Panc1 (cell line): ENCODE measurements at places on chromosomes 7 and 10. TPM values are rescaled to one million over a fixed set of nuclear protein-coding genes. Genes with fewer than 3 reads are reported as not detected.

The SPDYE11 gene
- total RNA-seq, result not detected

The GPNMB gene
- total RNA-seq, result 2.1 TPM

The TMEM229A gene
- total RNA-seq, result not detected

DNA sequence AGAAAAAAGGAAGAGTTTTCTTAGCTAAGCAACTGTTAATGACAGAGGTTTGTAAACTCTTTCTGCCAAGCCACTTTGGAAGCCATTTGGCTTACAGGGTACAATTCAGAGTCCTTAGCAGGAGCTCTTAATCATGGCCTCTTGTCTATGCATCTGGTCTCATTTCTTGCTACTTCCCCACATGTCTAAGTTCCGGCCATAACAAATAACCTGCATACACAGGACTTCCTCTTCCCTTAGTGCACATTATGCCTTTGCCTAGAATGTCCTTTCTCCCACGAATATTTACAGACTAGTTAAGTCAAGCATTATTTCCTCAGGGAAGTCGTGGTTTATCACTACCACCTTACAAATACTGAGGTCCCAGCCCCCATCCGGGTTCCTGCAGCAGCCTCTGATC lies 8.6 kb upstream of the UPF2 start:
- no peak for DNase-seq
- H3K36me3 ChIP-seq, result no peaks in the 10 kb centered on the region
- H3K27me3 ChIP-seq, result no peaks in the 10 kb centered on the region
- peaks cover 3% of the 10 kb centered on the region; the same call in 1 of the 2 replicates for H3K4me1 ChIP-seq
- H3K4me3 ChIP-seq, result no peak overlapping the region
- H3K27ac ChIP-seq, result no peak overlapping the region

DNA sequence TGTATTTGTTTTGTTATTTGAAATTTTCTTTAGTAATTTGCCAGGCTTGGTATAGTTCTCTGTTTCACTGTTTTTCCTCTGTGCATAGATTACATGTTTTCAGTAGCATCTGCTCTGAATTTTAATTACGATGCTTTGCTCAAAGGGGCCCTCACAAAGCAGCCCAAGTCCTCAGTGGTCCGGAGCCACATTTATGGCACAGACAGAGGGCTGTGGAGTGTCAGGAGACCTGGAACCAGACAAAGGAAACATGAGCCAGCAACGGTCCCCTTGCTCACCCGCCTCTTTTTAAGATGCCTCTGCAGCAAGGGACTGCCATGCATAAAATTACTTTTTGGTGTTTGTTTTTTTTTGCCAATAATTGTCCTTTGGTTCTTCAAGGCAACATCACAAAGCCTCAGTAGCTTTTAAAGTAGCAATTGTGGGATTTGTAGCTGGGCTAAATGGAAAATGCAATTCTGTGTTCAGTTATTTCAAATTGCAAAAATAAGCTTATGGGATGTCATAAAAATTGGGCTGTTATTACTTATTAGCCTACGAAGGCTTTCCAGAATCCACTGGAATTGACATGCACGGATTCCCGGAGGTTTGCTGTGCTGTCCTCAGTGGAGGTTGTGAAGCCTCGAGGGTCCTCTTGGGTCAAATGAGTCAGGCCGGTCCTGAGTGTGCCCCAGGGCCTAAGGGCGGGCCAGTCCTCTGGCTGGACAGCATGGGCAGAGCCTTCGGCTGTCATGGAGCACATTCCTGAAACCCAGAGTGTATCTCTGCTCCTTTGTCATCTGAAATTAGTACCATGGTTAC lies 422.8 kb downstream of the GLRX3 start:
- H3K27ac ChIP-seq, result no peak overlapping the region
- no peaks in the 10 kb centered on the region for H3K36me3 ChIP-seq
- H3K4me3 ChIP-seq, result no peak overlapping the region
- H3K4me1 ChIP-seq, result no peaks in the 10 kb centered on the region

DNA sequence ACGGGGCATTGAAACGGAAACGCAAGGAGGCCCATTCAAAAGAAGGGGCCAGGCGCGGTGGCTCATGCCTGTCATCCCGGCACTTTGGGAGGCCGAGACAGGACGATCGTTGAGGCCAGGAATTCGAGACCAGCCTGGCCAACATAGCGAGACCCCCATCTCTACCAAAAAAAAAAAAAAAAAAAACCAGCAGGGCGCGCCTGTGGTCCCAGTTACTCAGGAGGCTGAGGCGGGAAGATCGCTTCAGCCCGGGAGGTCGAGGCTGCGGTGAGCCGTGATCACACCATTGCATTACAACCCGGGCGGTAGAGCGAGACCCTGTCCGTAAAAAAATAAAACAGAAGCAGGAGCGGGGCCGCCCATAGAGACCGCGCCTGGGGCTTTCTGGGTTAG lies 396 bp downstream of the PSMG3 start:
- H3K27ac ChIP-seq, result peak overlapping the region; percentile 90
- H3K27me3 ChIP-seq, result no peaks in the 10 kb centered on the region
- no peak for DNase-seq
- no peaks in the 10 kb centered on the region for H3K36me3 ChIP-seq

- no peaks in the 10 kb centered on the region for H3K4me1 ChIP-seq
- no peak overlapping the region for H3K4me3 ChIP-seq
- no peak for DNase-seq
- no peak overlapping the region for H3K27ac ChIP-seq
- no peaks in the 10 kb centered on the region for H3K36me3 ChIP-seq
These were observed 73.0 kb downstream of the TPK1 start for GRCh38 chr7:144762853-144763252.

- H3K4me1 ChIP-seq, result peaks cover under 1% of the 10 kb centered on the region
- no peak for DNase-seq
- H3K27ac ChIP-seq, result no peak overlapping the region
- no peak overlapping the region for H3K4me3 ChIP-seq
- H3K27me3 ChIP-seq, result no peaks in the 10 kb centered on the region
These were observed 76.0 kb downstream of the ATXN7L1 start for GRCh38 chr7:105800442-105800841.

DNA sequence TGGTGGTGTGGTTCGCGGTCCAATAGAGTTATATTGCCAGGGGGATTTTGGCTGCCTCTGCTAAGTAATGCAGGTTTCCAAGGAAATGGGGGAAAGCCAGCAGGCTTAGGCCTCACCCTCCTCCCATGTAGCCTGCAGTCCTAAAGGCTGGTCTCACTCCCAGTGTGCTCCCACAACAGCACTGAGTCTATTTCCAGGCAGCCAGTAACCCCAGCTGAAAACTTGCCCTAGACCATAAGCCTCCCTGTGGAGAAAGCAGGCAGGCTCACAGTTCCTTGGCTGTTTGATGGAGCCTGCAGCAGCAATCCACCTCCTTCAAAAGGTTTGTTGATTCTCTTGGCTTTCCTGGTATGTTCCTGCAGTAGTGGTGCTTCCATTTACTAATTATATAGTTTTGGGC lies 220.0 kb upstream of the ZNF804B start:
- H3K27me3 ChIP-seq, result no peaks in the 10 kb centered on the region
- DNase-seq, result no peak
- no peaks in the 10 kb centered on the region for H3K4me1 ChIP-seq
- H3K4me3 ChIP-seq, result no peak overlapping the region
- no peaks in the 10 kb centered on the region for H3K36me3 ChIP-seq
